ENCODE measurements at places on chromosomes 13 and 19.
A peak's percentile ranks its signal among the peaks of the same experiment; 100 is the strongest.

GRCh38 chr19:35117116-35117515, 1.5 kb downstream of the FXYD3 start:
- peak overlapping the region; percentile 92 for H3K27ac ChIP-seq
- H3K36me3 ChIP-seq, result no peaks in the 10 kb centered on the region
- peak overlapping the region; percentile 53 for H3K4me3 ChIP-seq

DNA sequence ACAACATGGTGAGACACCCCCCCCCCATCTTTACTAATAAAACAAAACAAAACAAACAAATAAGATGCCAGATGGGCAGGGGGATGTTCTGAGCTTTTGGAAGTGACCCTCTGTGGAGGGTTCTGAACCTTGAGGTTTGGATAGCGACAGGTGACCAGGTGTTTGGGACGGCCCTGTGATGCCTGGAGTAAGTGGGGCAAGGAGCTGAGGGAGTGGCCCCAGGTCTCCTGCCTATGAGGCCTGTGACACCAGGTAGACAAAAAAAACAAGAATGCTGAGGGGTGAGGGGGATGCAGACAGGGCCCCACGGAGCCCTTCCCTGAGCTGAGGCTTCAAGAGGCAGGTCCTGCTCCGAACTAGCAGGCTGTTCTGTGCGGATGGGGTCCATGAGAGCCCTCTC, 9.2 kb downstream of the ADGRE2 start:
- no peaks in the 10 kb centered on the region for H3K4me1 ChIP-seq
- no peak overlapping the region for H3K27ac ChIP-seq
- no peaks in the 10 kb centered on the region for H3K36me3 ChIP-seq
- DNase-seq, result no peak
- no peak overlapping the region for H3K4me3 ChIP-seq

- no peaks in the 10 kb centered on the region for H3K4me1 ChIP-seq
- no peaks in the 10 kb centered on the region for H3K27me3 ChIP-seq
- DNase-seq, result no peak
Measured at GRCh38 chr13:66212511-66212910, 1017.6 kb downstream of the PCDH9 start.

DNA sequence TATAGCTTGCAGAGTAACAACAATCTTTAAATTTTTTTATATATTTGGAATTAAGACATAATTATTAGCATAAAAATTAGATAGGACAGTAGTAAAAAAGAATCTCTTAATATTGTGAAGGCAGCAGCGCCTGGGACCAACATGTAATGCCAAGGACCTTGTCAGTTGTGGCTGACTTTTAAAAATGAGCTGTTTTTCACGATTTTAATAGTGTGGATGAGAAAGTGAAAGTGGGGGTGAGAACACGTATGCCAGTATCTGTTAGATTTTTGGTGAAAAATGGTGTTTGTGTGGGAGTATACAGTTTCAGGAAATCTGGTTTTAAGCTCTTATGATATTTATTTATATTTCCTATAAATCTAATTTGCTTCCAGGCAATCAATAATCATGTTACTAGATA, 125.2 kb downstream of the LMO7 start:
- H3K4me3 ChIP-seq, result peak overlapping the region; percentile 30
- H3K4me1 ChIP-seq, result no peaks in the 10 kb centered on the region

- H3K27me3 ChIP-seq, result no peaks in the 10 kb centered on the region
- no peak overlapping the region for H3K4me3 ChIP-seq
- peaks cover 68% of the 10 kb centered on the region for H3K36me3 ChIP-seq
- DNase-seq, result no peak
- no peak overlapping the region for H3K27ac ChIP-seq
- H3K4me1 ChIP-seq, result no peaks in the 10 kb centered on the region
Measured at GRCh38 chr19:38711726-38712153, 32.5 kb downstream of the CAPN12 start.

- no peaks in the 10 kb centered on the region for H3K4me1 ChIP-seq
- H3K36me3 ChIP-seq, result no peaks in the 10 kb centered on the region
- H3K27ac ChIP-seq, result no peak overlapping the region
- H3K27me3 ChIP-seq, result no peaks in the 10 kb centered on the region
- no peak overlapping the region for H3K4me3 ChIP-seq
- DNase-seq, result no peak
Measured at GRCh38 chr19:4474514-4475022, 2.5 kb downstream of the HDGFL2 start.

- H3K36me3 ChIP-seq, result peaks cover 15% of the 10 kb centered on the region
- H3K27me3 ChIP-seq, result no peaks in the 10 kb centered on the region
- H3K4me1 ChIP-seq, result no peaks in the 10 kb centered on the region
- no peak overlapping the region for H3K4me3 ChIP-seq
- no peak overlapping the region for H3K27ac ChIP-seq
Measured at GRCh38 chr19:4360641-4361151, 17.3 kb downstream of the MPND start.

DNA sequence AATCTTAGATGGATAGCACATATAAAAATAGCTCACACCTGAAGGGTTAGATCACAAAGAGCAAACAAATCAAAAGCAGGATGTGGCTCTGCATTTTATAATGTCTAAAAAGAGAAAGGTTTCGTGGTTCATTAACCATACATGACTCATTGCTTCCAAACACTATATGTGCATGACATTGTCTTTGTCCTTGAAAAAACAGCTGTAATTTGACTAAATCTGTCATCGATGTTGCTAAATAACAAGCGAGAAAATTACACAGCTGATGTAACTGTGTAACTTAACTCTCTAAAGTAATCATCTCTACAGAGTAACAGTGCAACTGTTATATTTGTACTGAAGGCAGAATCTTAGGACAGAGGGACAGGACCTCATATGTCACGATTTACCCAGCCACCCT, 383.1 kb upstream of the GPC6 start:
- no peak overlapping the region for H3K4me3 ChIP-seq
- H3K4me1 ChIP-seq, result no peaks in the 10 kb centered on the region
- no peaks in the 10 kb centered on the region for H3K36me3 ChIP-seq
- H3K27ac ChIP-seq, result no peak overlapping the region
- no peaks in the 10 kb centered on the region for H3K27me3 ChIP-seq
- DNase-seq, result no peak

DNA sequence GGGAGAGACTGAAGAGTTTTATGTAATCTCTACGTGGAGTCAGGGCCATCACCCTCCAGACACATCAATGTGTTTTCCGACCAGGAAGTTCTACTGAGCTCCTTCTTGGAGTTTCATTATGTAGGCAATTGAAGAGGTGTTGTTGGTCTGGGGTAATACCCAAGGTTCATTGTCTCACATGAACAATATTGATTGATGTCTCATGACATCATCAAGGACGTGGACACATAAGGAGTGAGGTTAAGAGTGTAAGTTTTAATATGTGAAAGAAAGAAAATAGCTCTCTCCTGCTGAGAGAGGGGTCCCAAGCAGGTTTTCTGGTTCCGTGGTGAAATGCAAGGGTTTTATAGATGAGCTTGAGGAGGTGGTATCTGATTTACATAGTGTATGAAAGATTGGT, 280.7 kb upstream of the MIR17HG start:
- no peak for DNase-seq
- H3K27me3 ChIP-seq, result no peaks in the 10 kb centered on the region
- no peak overlapping the region for H3K4me3 ChIP-seq
- no peaks in the 10 kb centered on the region for H3K36me3 ChIP-seq

DNA sequence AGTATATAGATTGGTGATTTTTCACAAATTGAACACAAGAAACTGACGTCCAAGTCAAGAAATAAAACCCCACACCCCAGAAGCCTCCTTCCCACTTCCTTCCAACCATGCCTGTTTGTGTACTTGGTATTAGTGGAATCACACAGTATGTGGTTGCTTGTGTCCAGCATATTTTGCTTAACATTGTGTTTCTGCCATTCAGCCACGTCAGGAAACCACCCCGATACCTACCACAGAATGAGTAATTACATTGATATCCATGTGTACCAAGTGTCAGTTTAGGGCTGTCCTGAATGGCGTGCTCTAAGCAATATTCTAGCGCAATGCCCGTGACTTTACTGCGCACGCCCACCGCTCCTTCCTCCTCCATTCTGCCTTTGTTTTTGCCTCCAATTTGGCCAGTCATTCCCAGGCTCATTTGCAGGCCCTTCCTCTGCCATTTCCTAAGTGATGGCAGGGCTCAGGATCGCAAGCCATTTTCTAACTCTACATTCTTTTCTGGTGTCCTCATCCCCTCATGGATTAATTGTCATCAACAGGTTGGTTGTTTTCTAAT, 25.9 kb upstream of the MPHOSPH8 start:
- H3K27ac ChIP-seq, result no peak overlapping the region
- no peaks in the 10 kb centered on the region for H3K36me3 ChIP-seq
- no peak for DNase-seq
- no peak overlapping the region for H3K4me3 ChIP-seq
- no peaks in the 10 kb centered on the region for H3K27me3 ChIP-seq

DNA sequence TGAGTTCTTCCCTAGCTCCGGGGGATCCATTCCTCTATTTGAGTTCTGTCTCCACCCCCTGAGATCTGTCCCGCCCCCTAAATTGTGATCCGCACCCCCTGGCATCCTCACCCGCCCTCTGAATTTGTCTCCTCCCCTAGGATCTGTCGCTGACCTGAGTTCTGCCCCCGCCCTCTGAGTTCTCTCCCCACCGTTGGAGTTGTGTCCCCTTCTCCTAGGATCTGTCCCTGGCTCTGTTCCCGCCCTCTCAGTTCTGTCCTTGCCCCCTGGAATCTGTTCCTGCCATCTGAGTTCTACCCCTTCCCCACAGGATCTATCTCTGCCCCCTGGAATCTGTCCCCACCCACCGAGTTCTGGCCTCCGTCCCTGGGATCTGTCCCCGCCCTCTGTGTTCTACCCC, 1.0 kb upstream of the SLC17A7 start:
- H3K27me3 ChIP-seq, result peaks cover 18% of the 10 kb centered on the region
- DNase-seq, result no peak
- H3K4me3 ChIP-seq, result peak overlapping the region; percentile 79
- H3K27ac ChIP-seq, result no peak overlapping the region

GRCh38 chr13:79781829-79782540, 301.0 kb downstream of the NDFIP2 start:
- no peak for DNase-seq
- no peak overlapping the region for H3K27ac ChIP-seq
- H3K4me1 ChIP-seq, result no peaks in the 10 kb centered on the region
- no peak overlapping the region for H3K4me3 ChIP-seq

GRCh38 chr19:38617764-38618589, at the start of gene MAP4K1:
TSS of gene MAP4K1 (minus strand) at chr19:38617953. CDS start at chr19:38617895, 58 bp downstream.
- DNase-seq, result peak; percentile 63
- peaks cover 7% of the 10 kb centered on the region for H3K4me1 ChIP-seq
- H3K27ac ChIP-seq, result peak within 1 kb of the TSS; percentile 78
- H3K36me3 ChIP-seq, result no peaks in the 10 kb centered on the region

DNA sequence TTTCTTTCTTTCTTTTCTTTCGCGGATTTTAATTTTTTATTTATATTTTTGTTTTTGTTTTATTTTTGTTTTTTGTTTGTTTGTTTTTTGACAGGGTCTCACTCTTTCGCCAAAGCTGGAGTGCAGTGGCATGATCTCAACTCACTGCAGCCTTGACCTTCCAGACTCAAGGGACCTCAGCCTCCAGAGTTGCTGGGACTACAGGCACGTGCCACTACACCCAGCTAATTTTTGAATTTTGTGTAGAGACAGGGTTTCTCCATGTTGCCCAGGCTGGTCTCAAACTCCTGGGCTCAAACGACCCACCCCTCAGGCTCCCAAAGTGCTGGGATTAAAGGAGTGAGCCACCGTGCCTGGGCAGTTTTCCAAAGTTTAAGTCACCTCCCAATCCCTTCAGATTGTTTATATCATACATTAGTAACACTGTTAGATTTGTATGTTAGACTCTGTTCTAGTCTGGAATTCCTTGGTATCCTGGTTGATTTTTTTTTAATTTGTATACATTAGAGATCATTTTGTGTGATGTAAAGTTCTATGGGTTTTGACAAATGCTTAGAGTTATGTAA, 597.3 kb downstream of the DCT start:
- no peak overlapping the region for H3K27ac ChIP-seq
- H3K27me3 ChIP-seq, result no peaks in the 10 kb centered on the region
- H3K4me3 ChIP-seq, result no peak overlapping the region

DNA sequence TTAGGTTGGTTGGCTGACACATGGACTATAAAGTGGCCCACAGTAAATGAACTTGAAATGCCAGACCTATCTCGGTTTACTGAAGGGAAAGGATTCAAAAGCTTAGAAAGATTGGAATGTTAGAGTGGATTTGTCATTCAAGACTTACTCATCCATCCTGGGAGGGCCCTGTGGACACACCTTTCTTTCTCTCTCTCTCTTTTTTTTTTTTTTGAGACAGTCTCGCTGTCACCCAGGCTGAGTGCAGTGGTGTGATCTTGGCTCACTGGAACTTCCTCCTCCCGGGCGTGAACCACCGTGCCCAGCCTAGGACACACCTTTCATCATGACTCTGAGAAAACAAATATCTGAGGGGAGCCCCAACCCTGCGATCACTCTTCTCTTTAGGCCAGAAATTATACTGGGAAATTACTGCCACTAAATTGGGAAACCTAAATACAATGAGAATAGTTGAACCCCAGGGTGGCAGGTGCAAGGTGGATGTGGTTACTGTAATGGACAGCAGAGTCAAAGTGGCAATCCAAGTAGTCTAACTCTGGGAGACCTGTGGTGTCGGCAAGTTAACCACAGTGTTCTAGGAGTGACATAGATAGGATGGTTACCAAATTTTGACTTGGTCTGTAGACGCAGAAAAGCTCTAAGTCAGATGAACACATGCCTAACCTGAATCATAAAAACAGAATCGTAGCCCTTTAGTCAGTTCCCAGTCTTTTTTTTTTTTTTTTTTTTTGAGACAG, 47.1 kb upstream of the ZMYM5 start:
- H3K27me3 ChIP-seq, result no peaks in the 10 kb centered on the region
- peak; percentile 51 for DNase-seq
- no peaks in the 10 kb centered on the region for H3K36me3 ChIP-seq
- no peak overlapping the region for H3K4me3 ChIP-seq
- H3K4me1 ChIP-seq, result no peaks in the 10 kb centered on the region
- H3K27ac ChIP-seq, result no peak overlapping the region

DNA sequence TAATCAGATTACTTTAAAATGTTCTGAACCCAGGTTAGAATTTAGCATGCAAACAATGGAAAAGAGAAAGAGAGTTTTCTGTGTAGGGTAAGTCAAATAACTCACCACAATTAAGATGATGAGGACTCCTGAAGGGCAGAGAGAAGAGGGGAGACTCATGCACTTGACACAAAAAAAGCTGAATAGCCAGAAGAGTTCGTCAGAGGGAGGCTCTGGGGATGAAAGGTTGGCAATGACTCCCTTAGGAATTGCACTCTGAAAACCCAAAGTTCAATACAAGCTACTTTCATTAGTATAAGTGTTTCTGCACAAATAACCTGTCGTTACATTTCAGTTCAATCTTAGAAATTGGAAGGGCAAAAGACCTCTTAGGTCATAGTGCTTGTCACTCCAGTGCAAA, 434.4 kb upstream of the PCDH9 start:
- no peaks in the 10 kb centered on the region for H3K4me1 ChIP-seq
- H3K27me3 ChIP-seq, result no peaks in the 10 kb centered on the region
- DNase-seq, result no peak
- H3K27ac ChIP-seq, result no peak overlapping the region

- no peak for DNase-seq
- H3K36me3 ChIP-seq, result no peaks in the 10 kb centered on the region
- no peaks in the 10 kb centered on the region for H3K27me3 ChIP-seq
- no peak overlapping the region for H3K27ac ChIP-seq
Measured at GRCh38 chr19:20247016-20247683, 80.1 kb downstream of the ZNF486 start.

GRCh38 chr13:52399708-52400107, 6.3 kb downstream of the THSD1 start:
- H3K4me3 ChIP-seq, result no peak overlapping the region
- no peaks in the 10 kb centered on the region for H3K36me3 ChIP-seq
- H3K27ac ChIP-seq, result no peak overlapping the region
- H3K4me1 ChIP-seq, result no peaks in the 10 kb centered on the region
